ENCODE measurements at places on chromosomes 13 and 19.
A peak's percentile ranks its signal among the peaks of the same experiment; 100 is the strongest.

- DNase-seq = no peak
These were observed 39.5 kb downstream of the FAM124A start for GRCh38 chr13:51261610-51262249.

DNA sequence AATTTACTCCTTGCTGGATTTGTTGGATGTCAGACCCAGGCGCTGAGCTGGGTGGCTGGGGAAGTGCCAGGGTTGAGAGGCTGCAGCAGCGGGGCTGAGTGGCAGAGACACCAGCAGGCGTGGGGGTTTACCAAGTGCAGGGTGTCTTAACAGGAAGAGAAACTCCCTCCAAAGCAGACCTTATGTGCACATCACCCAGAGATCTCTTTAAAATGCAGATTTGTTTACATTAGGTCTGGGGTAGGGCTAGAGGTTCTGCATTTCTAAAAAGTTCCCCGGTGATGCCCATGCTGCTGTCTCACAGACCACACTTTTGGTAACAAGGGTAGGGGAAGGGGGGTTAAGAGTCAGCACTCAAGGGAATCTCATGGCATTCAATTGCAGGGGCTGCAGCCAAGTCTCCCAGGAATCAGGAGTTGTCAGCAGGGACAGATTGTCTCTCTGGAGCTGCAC lies 80.7 kb upstream of the OLFM4 start:
- DNase-seq = no peak

DNA sequence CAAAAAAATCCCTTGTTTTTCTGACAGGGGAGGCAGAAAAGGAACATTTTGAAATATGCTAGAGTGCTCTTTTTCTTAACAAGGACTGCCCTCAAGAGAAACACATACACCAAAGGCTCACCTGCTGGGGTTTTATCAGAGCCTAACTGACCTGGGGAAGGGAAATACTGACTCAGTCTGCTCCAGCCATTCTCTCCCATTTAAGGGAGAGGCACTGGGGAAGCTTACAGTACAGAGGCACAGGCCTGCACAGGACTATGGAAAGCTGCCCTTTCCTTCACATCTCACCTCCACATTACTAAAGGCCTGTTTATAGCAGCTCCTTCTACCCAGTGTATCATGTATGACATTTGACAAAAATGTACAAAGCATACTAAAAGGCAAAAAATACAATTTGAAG lies 30.3 kb downstream of the TNFRSF19 start:
- DNase-seq = no peak

- DNase-seq = peak; percentile 59
These were observed 38.5 kb upstream of the TFDP1 start for GRCh38 chr13:113545931-113546516.

DNA sequence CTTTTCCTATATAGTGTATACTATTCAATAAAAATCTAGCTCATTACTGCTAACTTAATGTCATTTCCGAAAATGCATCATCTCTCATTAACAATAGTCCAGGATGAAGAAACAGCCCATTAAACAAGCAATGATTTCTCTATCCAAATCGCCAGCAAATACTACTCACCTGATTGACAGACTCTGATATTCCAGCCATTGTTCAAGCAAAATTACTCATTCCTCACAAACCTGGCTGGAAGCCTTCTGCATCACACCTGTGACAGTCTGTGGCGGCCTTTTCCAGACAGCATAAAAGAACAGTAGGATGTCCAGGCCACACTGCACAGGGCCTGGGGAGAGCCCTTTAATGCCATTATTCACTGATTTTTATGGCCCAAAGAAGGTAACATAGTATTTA lies 115.9 kb downstream of the ABCC4 start:
- no peak for DNase-seq

DNA sequence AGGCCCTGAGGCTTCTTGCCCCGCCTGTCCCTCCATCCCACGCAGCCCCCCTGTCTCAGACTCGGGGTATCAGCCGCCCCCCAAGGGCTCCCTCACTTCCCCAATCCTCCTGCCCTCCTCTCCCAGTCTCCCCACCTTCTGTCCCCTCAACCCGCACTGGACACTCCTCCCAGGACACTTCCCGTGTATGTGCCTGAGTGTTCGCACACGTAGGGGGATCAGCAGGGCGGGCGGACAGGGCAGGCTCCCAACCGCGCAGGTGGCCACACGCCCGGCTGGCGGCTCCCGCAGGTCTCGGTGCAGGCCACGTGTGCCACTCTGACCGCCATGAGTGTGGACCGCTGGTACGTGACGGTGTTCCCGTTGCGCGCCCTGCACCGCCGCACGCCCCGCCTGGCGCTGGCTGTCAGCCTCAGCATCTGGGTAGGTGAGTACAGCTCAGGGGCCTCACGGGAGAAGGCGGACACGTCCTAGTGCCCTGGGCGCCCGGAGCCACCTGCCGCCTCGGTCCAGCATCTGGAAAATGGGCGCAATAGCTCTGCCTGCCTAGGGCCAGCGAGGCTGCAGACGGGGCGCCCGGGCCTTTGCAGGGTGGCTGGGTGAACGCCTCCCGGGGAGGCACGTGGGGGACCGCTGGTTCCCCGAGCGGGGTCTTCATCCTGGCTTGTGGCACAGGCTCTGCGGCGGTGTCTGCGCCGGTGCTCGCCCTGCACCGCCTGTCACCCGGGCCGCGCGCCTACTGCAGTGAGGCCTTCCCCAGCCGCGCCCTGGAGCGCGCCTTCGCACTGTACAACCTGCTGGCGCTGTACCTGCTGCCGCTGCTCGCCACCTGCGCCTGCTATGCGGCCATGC lies 2.3 kb downstream of the KISS1R start:
- DNase-seq = no peak

GRCh38 chr19:29547361-29547960 lies 21.7 kb downstream of the VSTM2B start:
- DNase-seq = no peak

DNA sequence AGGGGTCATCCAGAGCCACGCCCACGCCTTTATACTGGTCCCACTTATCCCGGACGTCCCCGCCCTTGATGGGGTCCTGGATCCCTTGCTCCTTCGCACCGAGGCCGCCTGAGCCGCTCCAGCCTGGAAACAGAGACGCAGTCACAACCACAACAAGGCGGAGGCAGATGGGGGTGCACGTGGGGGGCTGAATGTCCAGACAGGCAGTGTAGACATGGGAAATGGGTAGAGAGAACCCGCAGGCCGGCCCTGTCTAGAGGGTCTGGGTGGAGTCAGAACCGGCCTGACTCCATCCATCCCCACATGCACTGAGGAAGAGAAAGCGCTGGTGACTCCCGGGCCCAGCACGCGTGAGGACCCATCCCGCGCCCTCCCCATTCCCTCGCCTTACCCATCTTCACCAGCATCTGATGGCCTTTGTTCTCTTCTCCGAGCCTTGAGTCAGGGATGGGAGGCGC lies 23.0 kb downstream of the CHERP start:
- no peak for DNase-seq

DNA sequence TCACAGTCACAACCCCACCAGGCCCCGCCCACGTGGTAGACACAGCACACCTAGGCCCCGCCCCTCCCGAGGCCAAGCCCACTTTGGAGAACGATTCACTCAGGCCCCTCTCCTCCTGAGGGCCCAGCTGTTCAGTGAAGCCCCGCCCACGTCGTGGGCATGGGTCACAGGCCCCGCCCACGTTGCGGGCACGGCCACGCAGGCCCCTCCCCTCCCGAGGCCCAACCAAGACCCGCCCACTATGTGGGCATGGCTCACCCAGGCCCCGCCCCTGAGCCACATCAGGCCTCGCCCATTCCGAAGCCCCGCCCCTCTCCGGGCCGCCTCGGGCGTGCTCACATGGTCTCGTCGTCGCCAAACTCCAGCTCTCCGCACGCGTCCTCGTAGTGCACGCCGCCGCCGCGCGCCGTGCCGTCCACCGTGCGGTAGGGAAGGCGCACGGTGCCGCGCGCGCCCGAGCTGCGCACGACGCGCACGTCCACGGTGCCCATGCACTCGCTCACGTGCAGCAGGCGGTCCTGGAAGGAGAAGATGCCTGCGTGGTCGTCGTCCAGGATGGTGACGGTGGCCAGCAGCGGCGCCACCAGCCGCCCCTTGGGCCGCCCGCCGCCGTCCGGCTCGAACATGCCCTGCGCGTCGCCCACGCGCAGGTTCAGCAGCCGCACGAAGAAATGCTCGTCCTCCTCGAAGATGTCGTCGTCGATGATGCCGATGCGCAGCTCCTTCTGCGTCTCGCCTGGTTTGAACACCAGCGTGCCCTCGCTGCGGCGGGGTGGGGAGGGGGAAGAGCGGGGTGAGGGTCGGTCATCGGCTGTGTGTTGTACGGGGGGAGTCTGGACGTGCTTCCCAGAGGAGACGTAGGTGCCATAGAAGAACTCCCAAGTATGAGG lies 24.0 kb downstream of the SLC8A2 start:
- DNase-seq = no peak

DNA sequence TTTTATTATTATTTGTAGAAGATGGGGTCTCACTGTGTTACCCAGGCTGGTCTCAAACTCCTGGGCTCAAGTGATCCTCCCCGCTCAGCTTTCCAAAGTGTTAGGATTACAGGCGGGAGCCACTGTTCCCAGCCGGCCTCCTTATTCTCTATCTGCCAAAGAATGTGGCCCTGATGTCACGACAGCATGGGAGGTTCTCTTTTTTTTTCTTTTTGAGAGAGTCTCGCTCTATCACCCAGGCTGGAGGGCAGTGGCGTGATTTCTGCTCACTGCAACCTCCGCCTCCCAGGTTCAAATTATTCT lies 23.5 kb downstream of the CARM1 start:
- DNase-seq = no peak

GRCh38 chr13:33188093-33188882 lies 97.3 kb downstream of the STARD13 start:
- no peak for DNase-seq

DNA sequence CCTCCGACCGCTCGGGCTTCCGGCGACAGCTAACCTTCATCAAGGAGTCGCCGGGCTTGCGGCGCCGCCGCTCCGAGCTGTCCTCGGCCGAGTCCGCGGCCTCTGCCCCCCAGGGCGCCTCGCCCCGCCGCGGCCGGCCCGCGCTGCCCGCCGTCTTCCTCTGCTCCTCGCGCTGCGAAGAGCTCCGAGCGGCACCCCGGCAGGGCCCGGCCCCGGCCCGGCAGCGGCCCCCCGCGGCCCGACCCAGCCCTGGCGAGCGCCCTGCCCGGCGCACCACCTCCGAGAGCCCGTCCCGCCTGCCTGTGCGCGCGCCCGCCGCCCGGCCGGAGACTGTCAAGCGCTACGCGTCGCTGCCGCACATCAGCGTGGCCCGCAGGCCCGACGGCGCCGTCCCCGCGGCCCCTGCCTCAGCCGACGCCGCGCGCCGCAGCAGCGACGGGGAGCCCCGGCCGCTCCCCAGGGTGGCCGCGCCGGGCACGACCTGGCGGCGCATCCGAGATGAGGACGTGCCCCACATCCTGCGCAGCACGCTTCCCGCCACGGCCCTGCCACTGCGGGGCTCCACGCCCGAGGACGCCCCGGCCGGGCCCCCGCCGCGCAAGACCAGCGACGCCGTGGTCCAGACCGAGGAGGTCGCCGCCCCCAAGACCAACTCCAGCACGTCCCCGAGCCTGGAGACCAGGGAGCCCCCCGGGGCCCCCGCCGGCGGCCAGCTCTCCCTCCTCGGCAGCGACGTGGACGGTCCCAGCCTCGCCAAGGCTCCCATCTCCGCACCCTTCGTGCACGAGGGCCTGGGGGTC lies 9.6 kb downstream of the C19orf25 start:
- no peak for DNase-seq

- no peak for DNase-seq
These were observed 10.6 kb downstream of the REXO1 start for GRCh38 chr19:1837625-1838105.

GRCh38 chr13:75897386-75897785 lies 261.3 kb downstream of the LMO7 start:
- no peak for DNase-seq

DNA sequence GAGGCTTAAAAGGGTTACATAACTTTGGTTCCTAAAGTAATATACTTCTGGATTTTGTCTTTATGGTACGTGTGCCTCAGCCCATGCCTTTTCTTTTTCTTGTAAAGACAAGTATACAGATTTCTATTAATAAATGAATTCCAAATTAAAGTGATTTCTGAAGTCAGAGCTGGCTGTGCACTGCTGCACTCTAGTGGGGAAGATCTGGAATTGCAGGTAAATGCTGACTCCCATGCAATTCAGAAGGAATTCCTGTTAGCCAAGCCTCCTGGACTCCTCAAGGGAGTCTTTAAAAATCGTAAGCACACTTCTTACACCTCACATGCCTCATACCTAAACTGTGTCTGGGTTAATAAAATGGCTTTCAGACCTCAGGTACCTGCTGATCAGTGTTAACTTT lies 118.4 kb upstream of the SLC7A1 start:
- no peak for DNase-seq
